ENCODE measurements at places on chromosomes 5 and 9.

DNA sequence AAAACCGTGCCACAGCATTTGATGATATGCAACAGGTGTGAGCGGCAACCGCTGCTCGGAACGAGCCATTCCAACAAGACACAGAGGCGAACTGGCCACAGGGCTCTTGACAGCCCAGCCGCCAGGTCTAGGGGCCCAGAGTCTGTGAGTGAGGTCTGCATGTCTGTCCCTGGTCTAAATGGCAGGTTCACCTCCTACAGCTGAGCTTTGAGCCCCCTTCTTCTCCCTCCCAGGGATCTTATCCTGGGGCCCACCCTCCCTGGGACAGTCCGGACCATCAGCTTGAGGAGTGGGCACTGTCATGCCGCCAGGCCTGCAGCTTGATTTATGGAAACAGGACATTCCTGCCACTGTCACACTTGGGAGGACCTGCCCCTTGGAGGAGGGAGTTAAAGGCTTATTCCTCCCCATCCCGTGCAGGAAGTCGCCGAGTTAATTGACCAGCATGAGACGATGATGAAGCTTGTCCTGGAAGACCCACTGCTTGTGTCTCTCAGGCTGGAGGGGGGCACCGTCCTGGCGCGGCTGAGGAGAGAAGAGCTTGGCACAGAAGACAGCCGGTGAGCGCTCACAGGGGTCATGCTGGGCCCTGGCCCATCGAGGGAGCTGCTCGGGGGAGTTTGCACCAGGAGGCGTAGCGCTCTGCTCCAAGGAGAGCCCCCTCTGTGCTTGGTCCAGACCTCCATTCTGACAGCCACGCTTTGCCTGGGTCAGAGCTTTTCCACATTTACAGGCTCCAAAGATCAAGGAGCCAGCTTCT is 35.5 kb upstream of the LRRC14B start:
- DNase-seq = no peak

DNA sequence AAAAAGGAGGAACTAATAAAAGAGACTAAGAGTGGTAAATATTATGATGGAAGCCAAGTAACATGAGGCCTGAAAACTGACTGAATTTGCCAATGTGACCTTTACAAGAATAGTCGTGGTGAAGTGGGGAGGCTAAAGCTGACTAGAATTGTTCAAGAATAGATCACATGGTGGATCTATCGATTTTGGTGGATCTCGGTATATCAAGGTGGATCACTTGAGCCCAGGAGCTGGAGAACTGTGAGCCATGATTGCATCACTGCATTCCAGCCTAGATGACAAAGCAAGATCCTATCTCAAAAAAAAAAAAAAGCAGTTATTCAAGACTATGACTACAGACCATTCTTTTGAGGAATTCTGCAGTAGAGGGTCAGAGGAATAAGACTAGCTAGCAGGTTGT is 15.1 kb downstream of the ERMP1 start:
- no peak for DNase-seq

GRCh38 chr9:35499029-35499700 is 9.3 kb downstream of the RUSC2 start:
- DNase-seq = no peak

DNA sequence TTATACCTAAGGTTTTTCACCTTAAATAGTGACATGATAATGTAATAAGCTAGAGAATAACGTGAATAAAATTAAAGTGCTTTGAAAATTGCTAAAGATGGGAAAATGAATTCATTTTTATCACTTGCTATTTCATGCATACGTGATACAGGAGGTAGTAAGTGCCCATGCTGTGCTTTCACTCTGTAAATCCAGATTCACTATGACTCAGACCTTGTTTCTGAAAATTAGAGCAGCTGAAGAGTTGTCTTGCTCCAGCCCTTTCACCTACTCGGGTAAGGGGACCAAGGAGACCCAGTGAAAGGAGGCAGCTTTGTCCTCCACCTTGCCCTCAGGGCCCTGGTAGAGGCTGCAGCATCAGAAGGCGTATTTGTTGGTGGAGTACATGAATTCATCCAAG is 87.9 kb downstream of the ANKH start:
- no peak for DNase-seq

DNA sequence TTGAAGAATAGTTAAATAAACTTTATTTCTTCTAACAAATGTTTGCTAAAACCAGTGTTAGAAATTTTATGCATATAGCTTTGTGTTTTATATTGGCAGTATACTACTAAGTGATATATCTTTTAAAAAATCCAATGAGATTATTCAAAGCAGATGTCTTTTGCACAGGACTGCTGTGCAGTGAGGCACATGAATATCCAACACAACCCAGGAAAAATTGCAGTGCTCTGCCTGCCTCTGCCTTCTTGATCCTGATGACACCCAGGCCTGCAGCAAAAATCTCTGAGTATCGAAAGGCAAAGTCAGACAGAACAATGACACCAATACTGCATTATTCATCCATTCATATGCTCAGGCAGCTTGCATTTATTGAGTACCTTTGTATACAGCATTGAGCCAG is 1076.5 kb upstream of the ARRDC3 start:
- DNase-seq = no peak

DNA sequence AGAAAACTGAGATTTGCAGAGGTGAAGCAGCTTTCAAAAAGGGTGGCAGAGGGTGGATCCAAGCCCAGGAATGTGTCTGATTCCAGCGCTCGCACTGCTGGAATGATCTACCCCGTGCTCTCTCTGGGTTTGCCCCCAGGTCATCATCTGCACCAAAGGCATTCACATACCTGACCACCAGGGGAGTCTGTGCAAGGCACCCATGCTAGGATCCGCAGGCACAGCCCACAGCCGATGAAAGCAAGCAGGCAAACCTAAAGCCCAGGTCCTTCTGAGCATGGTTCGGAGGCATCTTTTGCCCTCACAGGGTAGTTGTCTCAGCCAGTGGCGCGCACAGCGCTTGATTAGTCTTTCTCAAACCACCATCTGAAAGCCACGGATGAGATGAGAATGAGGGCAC is 56.6 kb downstream of the TEK start:
- DNase-seq = no peak

DNA sequence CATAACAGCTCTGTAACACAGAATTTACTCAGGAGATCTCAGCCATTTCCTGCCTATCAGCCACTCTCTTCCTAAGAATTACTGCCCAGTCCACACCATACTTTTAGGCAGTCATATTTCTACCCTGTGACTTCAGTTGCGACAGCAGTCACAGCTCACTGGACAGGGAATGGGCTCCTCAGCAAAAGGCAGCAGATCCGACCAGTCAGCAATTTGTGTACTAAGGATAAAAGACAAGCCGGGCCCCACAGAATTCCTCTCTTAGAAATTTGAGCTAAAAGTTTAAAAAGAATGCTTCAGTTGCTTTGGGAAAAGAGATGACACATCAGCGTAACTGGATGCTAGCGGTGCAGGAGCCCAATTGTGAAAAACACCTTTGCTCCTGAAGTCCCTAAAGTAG is 172.1 kb downstream of the ENC1 start:
- no peak for DNase-seq

DNA sequence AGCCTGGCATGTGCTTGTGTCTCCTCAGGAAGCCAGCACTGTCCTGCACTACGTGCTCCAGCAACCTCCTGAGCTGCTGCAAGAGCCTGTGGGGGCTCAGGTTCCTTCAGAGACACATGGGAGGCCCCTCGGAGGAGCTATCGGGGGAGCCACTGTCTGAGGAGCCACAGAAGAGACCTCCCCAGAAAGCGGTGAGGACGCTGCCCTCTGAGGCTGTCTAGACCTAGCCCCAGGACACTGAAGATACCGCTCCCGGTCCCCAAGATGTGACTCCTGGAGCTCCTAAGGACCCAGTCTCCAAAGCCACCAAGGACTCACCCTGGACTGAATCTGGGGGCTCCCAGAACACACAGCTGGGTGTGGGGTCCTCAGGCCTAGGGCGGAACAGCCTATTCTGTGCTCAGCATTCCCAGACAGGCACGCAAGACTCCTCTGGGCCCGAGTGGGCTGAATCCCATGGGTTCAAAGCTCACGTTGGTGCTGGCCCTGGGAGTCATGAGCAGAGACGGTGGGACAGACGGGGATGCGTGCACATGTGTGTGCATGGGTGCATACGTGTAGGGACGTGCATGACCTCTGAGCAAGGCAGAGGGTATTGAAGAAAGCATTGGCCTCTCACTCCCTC is 50.0 kb downstream of the HRH2 start:
- no peak for DNase-seq

- DNase-seq = no peak
Observed at GRCh38 chr9:97906236-97906831, 16.0 kb downstream of the TRMO start.

GRCh38 chr5:34412736-34413135 is 243.4 kb upstream of the RAI14 start:
- no peak for DNase-seq

DNA sequence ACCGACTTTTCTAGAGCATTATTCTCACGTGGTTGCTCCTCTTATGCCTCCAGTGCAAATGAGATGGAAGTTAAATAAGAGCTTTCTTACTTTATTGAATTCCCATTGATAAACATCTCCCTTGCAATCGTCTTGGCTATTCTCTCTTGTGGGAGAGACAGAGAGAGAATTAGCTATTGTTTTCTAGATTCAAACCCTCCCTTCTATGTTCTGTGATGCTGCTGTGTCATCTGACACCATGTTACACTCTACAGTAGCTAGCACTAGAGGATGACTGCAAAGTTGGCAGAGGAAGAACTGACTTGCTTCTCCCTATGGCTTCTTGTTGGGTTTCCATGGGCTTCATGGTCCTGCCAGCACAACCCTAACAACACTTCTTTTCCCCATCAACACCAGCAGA is 134.6 kb upstream of the RANBP3L start:
- no peak for DNase-seq

GRCh38 chr5:1446602-1447343 is 1.5 kb upstream of the SLC6A3 start:
- no peak for DNase-seq

GRCh38 chr5:166262395-166262794 is 2029.0 kb upstream of the WWC1 start:
- DNase-seq = no peak

DNA sequence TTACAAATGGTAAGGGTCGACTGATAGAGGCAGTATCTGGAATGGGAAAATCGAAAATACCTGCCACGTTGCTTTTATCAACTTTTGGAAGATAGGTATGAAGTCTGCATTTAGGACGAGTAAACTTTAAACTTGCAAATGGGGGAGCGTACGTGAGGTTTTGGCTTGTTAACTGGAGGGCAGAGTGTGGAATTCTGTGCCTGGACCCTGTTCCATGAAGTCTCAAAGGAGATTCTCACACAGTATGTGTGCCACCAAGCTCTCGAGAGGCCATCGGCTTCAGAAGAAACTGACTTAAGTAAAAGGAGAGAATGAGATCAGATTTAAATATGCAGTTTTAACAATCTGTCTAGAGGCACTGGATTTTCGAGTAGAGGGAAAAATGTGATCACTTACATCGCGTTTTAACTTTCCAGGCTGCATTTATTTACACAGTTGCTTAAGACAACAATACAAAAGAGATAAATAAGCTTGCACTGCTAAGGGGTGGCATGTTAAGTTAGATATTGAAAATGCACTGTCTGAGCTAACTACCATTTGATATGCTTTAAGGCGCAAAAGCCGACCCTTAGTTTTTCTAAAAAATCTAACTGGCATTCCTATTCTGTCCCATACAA is 401.6 kb downstream of the EBF1 start:
- DNase-seq = no peak

DNA sequence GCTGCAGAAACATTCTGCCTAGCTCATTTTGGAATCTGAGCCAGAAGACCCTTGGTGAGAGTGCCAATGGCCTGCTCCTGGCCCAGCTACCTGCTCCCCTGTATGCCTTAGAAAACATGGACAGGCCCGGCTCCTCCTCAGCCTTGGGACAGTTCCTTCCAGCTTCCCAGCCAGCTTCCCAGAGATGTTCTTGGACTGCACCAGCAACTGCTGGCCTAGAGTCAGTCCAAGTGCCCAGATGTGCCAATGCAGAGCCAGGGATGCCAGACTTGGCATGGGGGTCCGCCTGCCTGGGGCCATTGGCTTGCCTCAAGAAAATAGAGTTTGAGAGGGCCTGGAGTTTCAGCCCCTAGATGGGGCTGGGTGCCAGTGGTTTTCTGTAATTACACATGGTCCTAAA is 142.2 kb upstream of the TRIM32 start:
- DNase-seq = no peak

- DNase-seq = no peak
Observed at GRCh38 chr5:4233671-4234070, 638.0 kb downstream of the IRX1 start.

DNA sequence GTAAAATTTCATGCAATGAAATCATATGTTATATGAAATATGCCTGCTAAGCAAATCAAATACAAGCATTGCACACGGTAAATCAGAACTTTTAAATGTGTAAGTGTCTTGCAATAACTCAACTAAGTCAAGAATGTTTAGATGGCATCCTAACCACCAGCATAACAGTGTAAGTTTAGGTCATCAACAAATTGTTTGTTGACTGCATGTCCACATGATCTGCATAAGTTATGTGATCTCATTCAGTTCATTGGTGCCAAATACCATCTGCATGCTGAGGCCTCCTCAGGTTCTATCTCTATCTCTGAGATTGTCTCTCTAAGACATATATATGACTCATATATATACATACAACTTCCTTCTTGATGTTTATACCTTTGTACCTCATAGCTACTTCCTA is 159.6 kb upstream of the STK32A start:
- no peak for DNase-seq

DNA sequence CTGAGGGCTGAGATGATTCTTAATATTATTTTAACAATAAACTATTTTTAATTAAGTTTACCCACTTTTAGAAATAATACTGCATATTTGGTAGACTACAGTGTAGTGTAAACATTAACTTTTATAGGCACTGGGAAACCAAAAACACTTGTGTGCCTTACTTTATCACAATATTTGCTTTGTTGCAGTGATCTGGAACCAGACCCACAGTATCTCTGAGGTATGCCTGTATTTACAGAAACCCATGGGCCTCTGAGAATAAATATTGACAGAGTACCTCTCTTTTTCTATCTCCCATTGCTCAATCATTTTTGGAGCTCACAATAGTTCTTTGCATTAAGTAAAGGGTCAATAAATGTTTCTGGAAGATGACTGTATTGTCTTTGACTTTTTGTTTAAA is 73.3 kb downstream of the SLCO4C1 start:
- no peak for DNase-seq

GRCh38 chr9:27800159-27800558 is 226.9 kb upstream of the C9orf72 start:
- no peak for DNase-seq

DNA sequence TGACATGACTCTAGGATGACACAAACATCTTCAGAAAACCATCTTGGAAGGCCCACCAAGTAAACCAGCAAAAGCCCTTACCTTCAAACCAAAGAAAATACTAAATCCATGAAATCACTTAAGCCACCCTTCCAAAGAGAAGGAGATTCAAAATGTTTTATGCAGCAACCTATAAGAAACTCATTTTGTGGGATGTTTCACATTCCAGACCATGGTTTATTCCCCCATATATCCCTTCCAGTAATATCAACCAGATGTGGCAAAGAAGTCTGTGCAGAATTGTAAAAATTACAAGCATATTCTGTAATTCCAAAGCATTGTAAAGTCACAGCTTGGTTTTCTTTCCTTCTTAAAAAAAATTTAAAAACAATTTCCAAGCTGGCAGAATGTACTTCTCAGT is 117.4 kb downstream of the SLIT3 start:
- no peak for DNase-seq

GRCh38 chr5:11050596-11051304 is 289.7 kb upstream of the DAP start:
- DNase-seq = no peak
